Articular chondrocyte of knee joint (primary cell): ENCODE measurements at places on chromosomes 11 and 22. TPM values are rescaled to one million over a fixed set of nuclear protein-coding genes. Genes with fewer than 3 reads are reported as not detected.

Gene NXPE4
- total RNA-seq: not detected in 2 replicates

Gene ZNF280B
- 1.5 and 1.6 TPM in 2 replicates for total RNA-seq

Gene DEUP1
- 0.13 and 0.65 TPM in 2 replicates for total RNA-seq

Gene PTPN5
- total RNA-seq: not detected in 2 replicates

Gene ST14
- total RNA-seq: not detected in 2 replicates

Gene CNTN5
- total RNA-seq: not detected in 2 replicates

Gene LDHAL6A
- total RNA-seq: not detected in 2 replicates

Gene ZW10
- total RNA-seq: 25.3 and 27.2 TPM in 2 replicates

Gene KRTAP5-9
- total RNA-seq: 0.39 TPM in 1 of 2 replicates, not detected in the other

Gene TP53I11
- total RNA-seq: 14.4 and 22.0 TPM in 2 replicates

Gene EFCAB6
- total RNA-seq: 5.9 and 8.2 TPM in 2 replicates

Gene MN1
- 13.9 and 14.7 TPM in 2 replicates for total RNA-seq

Gene GLYATL1
- 0.13 and 0.43 TPM in 2 replicates for total RNA-seq

Gene GP1BB
- 1.4 and 2.6 TPM in 2 replicates for total RNA-seq

Gene PRR33
- under 0.01 TPM in 1 of 2 replicates, not detected in the other for total RNA-seq

Gene CYB5R2
- total RNA-seq: 29.0 and 30.1 TPM in 2 replicates

Gene SLC17A6
- total RNA-seq: not detected in 2 replicates

Gene MS4A6A
- total RNA-seq: not detected in 2 replicates

Gene CST6
- 3.0 and 7.6 TPM in 2 replicates for total RNA-seq

Gene OR4D5
- not detected in 2 replicates for total RNA-seq

Gene MMP11
- 3.9 and 4.1 TPM in 2 replicates for total RNA-seq

Gene DGCR8
- 23.0 and 28.5 TPM in 2 replicates for total RNA-seq

Gene OR8I2
- not detected in 2 replicates for total RNA-seq

Gene RAB38
- total RNA-seq: 0.13 and 0.32 TPM in 2 replicates

Gene TYR
- total RNA-seq: not detected in 2 replicates

Gene WBP2NL
- 0.76 and 1.2 TPM in 2 replicates for total RNA-seq

Gene OR51E2
- total RNA-seq: not detected in 2 replicates

Gene SOX6
- 8.4 and 11.6 TPM in 2 replicates for total RNA-seq

Gene SCGB1D2
- total RNA-seq: not detected in 2 replicates

Gene CHRNA10
- 0.43 and 1.3 TPM in 2 replicates for total RNA-seq

Gene SERPINH1
- 850 and 954 TPM in 2 replicates for total RNA-seq

Gene SORL1
- total RNA-seq: 0.78 and 0.97 TPM in 2 replicates

Gene NXPE2
- 0.39 and 0.76 TPM in 2 replicates for total RNA-seq

Gene CACNA1I
- under 0.01 TPM in 2 replicates for total RNA-seq

Gene OR8A1
- total RNA-seq: under 0.01 TPM in 1 of 2 replicates, not detected in the other

Gene TEX12
- 0.54 and 0.65 TPM in 2 replicates for total RNA-seq

Gene TRIM51
- total RNA-seq: not detected in 2 replicates
